Stimulated activated CD8-positive, alpha-beta memory T cell treated with anti-CD3 and anti-CD28 coated beads, Interleukin-4, amount 100 ng/mL, for 1 hour (primary cell): ENCODE measurements at places on chromosomes 4 and X.

DNA sequence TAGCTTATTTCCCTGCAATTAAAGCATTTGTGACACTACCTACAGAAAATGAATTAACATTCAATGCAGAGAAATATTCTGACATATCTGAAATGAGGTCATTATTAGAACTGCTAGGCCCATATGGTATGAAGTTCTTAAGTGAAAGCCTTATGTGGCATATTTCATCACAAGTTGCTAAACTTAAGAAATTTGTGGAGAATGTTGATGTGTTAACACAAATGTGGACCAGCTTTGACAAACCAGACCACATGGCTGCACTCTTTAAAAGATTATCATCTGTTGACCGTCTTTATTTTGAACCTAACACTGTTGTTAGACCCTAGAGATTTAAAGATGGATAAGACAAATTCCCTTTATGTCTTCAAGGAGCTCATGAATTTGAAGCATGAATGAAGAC, 1024.1 kb downstream of the RPA4 start:
- no peak for DNase-seq

- no peak for DNase-seq
Observed at GRCh38 chrX:72387247-72387646, 81.5 kb upstream of the CITED1 start.

- DNase-seq, result no peak
Observed at GRCh38 chrX:3442691-3443090, 96.2 kb upstream of the MXRA5 start.

DNA sequence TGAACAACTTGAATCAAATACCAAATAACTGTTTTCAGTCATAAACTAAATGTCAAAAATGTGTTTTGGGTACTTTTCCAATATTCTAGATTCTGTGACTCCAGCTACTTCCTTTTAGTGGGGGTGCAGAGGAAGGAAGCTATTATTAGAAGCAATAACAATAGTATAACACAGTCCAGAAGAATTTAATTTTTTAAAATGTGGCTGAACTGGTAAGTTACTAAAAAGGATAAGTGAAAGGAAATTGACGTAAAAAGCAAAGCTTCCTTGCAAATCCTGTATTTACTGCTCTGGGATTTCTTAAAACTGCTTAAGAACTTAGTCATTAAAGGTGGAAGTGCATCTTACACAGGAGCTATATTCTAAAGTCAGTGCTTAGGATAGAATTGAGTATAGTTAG, 53.2 kb downstream of the MOSPD2 start:
- no peak for DNase-seq

- DNase-seq, result no peak
Observed at GRCh38 chr4:112927544-112927943, 121.9 kb upstream of the ANK2 start.

- no peak for DNase-seq
Observed at GRCh38 chr4:41413670-41414411, 124.1 kb upstream of the LIMCH1 start.

- DNase-seq, result no peak
Observed at GRCh38 chr4:37799941-37800554, 26.4 kb upstream of the PGM2 start.
